Stimulated activated CD4-positive, alpha-beta T cell treated with anti-CD3 and anti-CD28 coated beads, Interleukin-1b, Interleukin-23, amount 100 ng/mL, for 1 hour (primary cell): ENCODE measurements at places on chromosomes 16 and 17.

GRCh38 chr16:46826631-46827030, 4.3 kb downstream of the C16orf87 start:
- DNase-seq = no peak

DNA sequence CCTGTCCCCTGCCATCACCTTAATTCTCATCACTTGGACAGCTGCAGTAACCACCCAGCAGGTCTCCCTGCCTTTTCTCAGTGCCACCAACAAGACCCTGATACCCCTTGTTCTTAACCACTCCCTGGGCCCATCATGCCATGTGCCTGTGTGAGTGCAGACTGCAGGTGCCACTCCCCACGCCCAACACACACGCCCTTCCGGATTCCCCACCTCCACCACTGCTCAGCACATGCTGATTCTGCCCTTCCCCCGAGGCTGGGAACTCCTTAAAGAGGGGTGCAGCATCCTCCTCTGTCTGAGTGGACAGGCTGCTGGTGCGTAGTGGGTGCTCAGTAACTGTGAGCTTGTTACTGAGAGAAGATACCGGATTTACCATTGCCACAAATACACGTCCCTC, 52.4 kb downstream of the PLD6 start:
- no peak for DNase-seq

DNA sequence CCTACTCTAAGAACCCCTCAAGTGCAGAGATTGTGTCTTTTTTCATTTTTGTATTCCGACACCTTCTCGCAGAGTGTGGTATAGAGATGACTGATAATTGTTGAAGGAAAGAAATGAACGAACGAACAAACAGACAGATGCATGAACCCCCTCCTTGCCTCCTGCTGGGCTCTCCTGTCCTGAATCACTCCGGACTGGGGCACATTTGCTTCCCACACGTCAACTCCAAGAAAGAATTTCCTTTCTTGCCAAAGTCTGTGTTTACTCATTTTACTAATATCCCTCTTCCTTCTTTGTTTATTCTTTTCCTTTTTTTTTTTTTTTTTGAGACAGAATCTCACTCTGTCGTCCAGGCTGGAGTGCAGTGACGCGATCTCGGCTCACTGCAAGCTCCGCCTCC, 37.5 kb upstream of the BHLHA9 start:
- DNase-seq = no peak

GRCh38 chr17:35534576-35535093, 2.8 kb downstream of the SLFN12L start:
- no peak for DNase-seq

GRCh38 chr17:68562736-68563135, 38.4 kb downstream of the FAM20A start:
- DNase-seq = no peak

GRCh38 chr17:56943505-56944125, 17.2 kb downstream of the COIL start:
- DNase-seq = no peak

DNA sequence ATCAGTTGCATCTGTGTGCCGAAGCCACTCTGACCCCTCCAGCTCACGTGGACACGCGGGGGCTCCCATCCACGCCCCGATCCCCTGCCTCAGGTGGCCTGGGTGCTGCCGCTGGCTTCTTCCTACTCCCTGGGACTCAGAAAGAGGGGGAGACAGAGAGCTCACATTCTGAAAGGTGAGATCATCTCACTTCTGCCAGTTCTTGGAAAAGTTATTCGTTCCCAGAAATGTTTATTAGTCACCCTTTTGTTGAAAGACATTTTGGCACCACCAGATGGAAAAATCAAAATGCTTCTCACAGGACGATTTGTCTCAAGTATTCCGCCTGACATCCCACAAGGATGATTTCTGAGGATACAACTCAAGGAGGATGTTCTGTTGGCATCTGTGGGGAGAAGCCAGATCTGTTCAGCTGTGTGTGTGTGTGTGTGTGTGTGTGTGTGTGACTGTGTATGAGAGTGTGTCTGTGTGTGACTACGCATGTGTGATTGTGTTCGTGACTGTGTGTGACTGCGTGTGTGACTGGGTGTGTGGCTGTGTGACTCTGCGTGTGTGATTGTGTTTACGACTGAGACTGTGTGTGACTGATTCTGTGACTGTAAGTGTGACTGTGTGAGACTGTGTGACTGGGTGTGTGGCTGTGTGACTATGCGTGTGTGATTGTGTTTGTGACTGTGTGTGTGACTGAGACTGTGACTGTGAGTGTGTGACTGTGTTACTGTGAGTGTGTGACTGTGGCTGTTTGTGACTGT, 207.3 kb downstream of the NTN1 start:
- no peak for DNase-seq

- DNase-seq = no peak
Measured at GRCh38 chr17:9729034-9729650, 62.2 kb downstream of the DHRS7C start.

DNA sequence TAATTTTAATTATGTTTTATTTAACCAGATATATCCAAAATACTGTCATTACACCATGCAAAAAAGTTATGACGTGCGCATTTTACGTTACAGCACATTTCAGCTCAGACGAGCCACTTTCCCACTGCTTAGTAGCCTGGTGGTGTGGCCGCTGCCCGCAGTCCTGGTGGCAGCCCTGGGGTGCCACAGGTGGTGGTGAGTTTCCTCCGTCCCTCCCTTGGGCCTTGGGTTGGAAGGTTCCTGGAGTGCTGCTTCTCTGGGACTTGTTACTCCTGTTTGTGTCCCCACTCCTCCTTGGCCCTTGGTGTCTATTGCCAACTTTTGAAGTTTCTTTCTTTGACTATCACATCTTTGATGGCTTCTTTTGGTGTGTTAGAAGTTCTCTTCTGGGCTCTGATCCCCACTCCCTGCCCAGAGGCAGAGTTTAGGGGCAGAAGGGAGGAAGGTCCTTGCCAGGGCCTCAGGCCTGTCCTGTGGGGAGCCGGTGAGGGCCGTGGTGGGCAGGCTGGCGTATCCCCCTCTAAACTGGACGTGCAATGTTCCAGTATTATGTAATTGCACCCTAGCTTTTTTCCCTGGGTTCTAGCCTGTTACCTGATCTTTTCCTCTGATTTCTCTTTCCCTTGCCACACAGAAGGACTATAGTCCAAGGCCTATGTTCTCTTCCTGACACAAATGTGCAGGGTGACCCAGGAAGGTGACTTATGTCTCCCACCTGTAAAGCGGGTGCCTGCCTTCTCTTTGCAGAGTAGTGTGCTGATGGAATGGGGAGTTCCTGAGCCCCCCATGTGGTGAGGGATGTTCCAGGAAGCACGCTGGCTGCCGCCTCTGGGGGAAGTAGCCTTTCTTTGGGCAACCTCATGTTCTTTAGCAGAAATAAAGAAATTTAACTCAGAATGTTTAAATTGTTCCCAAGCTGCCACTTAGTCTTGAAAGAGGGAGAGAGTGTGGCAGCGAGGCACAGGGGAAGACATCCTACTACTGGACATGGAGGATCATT, 8.4 kb downstream of the MPRIP start:
- DNase-seq = no peak

DNA sequence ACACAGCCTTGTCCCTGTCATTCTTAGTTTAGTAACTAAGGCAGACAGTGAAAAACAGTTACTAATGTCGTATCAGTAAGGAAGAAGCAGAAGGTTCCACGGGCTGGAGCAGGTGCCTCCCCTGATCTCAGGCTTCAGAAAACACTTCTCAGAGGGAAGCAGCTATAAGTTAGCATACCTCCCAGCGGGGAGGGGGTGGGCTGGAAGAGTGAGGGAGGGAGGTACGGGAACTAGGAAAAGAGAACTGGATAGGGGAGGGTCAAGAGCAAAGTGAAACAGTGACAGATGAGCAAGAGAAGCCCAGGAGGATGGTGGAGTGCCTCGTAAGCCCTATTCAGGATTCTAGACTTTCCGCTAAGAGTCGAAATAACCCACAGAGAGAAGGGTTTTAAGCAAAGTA, 186.3 kb upstream of the XYLT1 start:
- DNase-seq = no peak

DNA sequence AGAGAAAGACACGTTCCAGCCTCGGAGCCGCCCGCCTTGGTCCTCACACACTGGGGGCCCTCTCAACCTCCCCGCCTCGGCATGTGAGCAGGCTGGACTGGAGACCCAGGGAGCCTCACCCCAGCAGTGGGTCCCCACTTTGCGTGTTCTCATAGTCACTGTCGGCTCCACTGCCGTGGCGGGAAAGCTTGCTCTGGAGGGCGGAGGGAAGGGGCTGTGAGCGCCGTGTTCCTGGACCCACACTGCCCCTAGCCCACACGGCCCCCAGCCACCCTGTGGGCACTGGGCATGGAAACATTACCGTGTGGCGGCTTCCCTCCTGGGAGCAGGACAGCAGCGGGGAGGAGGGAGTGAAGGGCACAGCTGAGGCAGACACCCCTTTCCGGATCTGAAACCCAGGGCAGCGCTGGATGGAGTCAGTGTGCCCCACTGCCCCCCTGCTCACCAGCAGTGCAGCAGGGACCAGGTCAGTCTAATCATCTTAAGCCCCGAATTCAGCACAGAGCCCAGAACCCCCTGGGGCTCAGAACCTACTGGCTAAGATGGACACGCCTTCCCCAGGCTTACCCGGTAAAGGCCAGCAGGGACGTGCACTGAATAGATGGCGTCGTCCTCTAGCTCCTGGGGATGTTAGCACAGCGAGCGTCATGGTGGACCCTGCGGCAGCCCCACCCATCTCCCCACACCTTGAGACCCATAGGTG, 7.2 kb downstream of the TP53I13 start:
- no peak for DNase-seq

DNA sequence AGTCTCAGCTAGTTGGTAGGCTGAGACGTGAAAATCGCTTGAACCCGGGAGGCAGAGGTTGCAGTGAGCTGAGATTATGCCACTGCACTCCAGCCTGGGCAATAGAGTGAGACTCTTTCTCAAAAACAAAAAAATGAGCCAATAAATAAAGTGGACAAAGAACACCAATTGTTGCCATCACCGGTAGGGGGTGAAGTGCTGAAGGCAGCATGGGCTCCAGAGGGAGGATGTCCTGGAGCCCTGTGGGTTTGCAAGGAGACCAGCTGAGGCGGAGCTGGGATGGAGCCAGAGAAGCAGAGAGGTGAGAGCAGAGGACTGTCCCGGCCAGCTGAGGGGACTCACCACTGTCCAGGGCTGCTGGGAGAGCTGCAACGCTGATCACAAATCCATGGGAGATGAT, 13.8 kb downstream of the CHST6 start:
- no peak for DNase-seq

DNA sequence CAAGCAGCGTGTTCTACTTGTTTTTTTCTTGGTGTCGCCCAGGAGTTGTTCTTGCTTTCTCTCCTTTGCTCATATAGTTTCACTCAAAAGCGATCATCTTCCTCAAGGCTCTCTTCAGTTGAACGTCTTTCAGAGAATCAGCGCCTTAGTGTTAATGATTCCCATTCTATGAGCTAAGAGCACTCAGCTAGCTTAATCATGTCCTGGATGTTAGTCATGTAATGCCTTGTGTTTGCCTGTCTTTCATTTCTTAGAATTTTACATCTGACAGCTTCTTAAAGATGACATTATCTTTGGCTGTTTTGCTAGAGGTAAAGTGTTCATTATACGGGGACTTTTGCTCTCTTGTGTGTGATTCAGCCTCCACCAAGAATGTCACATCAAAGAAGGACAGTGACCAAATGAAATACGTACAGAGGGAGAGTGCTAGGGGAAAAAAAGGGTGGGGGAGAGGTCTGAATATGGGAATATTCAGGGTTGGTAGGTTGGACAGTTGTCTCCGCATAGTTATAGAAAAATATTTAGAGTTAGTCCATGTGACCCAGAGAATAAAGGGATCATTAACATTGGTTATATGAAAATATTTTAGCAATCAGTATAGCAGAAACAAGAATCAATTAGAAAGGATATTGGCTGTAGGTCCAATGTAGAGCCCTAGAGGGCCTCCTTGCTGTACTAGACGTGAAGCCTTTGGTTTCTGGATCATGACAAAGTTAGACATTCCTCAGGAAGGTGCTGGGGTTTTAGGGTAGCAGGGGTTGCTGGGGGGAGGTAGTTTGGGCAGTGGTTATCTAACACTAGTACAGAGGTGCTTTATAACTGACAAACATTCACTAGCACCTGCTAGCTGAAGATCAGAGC, 31.9 kb upstream of the ANKFN1 start:
- DNase-seq = no peak

DNA sequence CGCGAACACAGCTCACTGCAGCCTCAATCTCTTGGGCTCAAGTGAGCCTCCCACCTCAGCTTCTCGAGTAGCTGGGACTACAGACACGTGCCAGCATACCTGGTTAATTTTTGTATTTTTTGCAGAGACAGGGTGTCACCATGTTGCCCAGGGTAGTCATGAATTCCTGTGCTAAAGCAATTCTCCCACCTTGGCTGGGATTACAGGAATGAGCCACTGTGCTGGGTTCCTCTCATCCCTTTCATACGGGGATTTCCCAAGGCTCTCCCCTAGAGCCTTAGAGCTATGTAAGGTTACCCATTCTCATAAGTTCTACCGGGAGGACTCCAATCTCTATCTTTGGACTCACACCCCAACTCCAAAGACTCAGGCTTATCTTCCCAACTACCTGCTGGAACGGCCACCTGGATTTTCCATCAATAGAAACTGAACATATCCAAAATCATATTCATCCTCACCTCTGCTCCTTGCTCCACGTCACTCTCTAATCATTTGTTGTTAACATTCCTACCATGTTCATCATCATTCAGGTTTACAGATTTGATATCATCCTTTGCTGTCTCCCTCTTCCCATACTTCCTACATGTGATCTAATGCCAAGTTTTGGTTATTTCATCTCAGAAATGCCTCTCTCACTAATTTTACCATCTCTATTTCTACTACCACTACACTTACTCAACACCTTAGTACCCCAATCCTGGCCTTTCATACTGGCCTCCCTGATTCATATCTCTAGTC, 92.5 kb downstream of the NCOR1 start:
- DNase-seq = no peak

- no peak for DNase-seq
Measured at GRCh38 chr17:50110591-50111349, 15.6 kb downstream of the PDK2 start.

- DNase-seq = no peak
Measured at GRCh38 chr16:3912897-3913296, 32.4 kb upstream of the CREBBP start.

DNA sequence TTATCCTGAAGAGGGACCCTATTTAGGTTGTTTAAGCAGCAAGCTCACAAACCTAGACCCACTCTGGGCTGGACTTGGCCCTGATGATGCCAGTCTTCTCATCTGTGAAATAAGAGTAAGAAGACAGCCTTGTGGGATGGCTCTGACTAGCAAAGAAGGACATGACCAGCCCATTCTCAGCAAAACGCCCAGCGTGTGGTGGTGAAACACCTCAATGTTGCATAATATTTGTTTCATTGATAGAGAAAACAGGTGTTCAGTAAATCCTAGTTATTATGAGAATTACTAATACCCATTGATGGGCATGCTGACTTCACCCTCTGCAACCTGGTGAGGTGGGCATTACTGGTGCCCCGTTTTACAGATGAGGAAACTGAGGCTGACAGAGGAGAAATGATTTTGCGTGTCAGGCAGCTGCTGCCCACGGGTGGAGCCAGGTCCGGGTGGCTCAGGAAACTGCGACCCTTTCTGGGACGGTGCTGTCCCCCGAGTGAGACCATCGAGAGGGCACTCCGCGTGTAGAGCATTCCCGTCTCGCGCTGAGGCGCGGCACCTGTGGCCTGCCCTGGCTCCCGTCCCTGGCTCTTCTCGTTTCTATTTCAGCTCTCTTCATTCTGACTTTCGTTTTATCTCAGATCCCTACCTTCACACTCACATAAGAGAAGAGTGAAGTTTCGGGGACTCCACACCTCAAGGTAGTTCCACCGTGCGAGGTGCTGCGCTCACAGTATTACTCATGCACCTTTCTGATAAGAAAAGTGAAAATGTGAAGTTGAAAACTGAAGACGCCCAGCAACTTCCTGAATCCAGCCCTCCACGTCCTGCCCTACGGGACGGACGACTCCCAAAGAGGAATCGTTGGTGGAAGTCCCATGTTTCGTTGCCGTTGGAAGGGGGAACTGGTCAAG, 48.5 kb downstream of the IRF8 start:
- DNase-seq = no peak
